ENCODE measurements at places on chromosomes 16 and 17.

DNA sequence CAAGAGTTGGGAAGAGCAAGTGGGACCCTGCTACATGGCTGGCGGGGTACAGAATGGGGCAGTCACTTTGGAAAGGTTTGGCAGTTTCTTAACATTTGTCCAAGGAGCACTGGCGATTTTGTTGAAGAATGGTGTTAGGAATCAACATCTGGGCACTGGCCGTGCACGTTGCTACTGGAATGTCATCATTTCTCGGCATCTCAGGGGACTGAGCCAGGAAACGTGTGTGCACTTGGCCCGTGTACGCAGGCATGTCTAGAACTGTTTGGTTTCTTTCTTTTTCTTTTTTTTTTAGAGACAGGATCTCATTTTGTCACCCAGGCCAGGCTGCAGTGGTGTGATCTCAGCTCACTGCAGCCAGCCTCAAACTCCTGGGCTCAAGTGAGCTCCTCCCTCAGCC, 17.3 kb upstream of the FOXK2 start:
- DNase-seq, result no peak

DNA sequence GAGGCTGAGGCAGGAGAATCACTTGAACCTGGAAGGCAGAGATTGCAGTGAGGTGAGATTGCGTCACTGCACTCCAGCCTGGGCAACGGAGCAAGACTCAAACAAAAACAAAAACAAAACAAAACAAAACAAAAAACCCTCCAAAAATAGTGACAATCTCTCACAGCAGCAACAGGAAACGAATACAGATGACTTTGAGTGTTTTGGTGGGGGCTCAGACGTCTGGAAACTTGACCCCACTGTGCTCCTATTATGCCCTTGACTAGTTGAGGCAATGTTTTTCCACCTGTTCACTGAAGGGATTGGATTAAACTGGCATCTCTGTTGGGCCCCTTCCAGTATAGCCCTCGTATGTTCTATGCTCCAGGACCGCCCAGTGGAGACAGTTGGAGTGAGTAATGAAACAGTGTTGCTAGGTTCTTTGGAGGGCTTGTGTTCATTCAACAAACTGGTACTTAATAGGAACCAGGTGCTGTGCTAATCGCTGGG, 167.0 kb downstream of the UTP18 start:
- no peak for DNase-seq

DNA sequence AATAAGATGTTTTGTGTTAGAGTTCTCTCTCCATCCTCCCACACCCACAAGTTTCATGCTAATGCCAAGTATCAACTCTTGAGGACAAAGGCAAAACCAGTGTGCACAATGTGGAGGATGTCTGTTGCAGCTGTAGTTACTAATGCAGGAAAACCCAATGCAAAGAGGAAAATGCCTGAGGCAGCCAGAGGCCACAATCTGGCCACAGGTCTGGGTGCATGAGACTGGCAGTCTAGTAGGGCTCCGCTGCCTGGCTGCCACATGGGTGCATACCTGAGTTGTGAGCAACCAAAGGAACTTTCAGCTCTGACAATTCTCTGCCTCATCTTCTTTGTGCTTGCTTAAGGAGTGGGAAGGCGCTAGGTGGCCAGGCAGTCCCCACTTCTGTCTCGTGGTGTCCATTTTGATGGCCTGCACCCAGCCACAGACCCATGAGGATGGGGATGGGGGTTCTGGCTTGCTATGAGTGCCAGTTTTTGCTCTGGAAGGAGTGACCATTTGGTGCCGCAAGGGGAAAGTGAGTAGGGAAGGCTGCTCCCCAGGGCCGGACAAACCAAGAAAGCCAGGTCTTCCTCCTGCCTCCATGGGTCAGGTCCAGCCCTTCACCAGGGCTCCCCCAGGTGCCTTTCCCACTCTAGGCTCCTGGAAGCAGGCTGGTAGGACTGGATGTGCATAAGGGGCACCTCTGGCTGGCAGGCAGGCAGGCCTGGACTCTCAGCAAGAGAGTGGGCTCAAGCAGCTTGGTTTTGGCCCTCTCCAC, 4.2 kb upstream of the GFOD2 start:
- DNase-seq, result peak; percentile 69

DNA sequence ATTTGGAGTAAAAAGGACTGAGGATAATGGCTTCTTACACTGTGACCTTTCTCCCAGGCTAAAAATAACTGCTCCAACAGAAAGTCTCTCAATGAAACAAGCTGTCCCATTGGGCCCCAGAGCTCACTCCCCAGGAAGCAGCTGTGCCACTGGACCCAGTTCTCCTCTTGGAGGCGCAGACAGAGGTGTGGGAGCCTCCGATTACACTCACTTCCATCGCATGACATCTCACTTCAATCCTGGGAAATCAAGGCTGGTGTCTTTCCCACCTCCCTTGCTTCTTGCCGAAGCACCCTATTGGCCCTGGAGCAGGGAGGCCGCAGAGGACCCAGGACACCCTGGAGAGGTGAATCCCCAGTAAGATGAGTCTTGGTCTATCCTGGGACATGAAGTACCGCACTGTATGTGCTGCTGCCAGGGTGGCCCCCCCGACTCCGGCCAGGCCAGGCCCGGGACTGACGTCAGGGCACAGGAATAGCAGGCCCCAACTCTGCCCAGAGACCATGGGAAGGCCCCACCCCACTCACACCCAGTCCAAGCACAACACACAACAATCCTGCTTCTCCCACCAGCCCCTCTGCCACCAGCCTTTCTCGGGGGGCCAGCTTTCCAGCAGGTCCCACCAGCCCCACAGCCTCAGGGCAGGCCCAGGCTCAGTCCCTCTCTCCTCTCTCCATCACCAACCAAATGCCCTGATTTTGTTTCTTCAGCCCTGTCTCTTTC, 29.5 kb downstream of the SRL start:
- no peak for DNase-seq

DNA sequence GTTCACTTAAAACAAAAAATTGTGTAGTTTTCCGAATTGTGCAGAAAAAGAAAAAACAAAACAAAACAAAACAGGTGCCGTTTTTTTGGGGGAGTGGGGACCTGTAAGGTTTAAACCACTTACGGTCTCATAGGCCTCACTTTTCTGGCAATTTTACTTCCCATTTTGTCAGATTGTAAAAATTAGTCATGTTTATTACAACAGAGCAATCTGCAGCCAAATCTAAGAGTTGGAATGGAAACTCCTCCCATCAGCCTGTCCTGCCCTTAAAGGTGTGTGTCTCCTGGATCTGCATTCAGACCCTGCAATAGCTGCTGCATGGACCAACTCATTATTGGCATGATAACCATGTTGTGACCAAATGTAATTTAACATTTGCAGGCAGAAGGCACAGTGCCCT, 8.2 kb upstream of the SALL1 start:
- DNase-seq, result no peak

DNA sequence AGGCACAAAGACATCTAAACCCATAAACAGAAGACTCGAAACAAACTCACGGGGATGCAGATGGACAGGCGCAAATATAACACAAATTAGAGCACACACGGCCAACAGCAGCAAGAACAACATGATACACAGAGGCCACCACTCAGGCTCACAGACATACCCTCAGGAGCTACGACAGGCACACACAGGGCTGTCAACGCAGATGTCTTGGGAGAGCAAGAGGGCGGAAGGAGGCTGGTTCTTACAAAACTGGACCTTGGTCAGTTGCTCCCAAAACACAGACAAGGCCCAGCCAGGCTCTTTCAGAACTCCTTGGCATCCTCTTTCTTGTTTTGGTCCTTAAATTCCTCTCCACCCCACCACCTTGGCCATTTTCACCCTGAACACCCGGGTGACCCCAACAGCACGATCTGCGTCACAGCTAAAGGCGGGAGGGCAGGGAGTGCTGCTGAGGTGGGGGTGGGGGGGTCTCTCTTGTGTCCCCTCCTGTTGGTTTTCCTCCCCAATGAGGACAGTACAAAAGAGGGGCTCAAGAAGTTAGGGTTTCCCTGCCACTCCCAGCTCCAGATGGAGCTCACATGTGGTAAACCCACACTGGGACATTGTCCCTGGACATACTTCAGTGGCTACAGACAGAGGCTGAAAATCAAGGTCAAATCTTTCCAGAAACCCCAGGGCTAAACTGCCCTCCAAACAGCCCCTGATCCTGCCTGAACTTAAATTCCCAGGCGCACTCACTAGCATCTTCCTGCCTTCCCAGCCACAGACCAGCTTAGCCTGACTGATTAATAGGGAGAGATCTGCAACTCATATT, 221.3 kb downstream of the C16orf78 start:
- no peak for DNase-seq

DNA sequence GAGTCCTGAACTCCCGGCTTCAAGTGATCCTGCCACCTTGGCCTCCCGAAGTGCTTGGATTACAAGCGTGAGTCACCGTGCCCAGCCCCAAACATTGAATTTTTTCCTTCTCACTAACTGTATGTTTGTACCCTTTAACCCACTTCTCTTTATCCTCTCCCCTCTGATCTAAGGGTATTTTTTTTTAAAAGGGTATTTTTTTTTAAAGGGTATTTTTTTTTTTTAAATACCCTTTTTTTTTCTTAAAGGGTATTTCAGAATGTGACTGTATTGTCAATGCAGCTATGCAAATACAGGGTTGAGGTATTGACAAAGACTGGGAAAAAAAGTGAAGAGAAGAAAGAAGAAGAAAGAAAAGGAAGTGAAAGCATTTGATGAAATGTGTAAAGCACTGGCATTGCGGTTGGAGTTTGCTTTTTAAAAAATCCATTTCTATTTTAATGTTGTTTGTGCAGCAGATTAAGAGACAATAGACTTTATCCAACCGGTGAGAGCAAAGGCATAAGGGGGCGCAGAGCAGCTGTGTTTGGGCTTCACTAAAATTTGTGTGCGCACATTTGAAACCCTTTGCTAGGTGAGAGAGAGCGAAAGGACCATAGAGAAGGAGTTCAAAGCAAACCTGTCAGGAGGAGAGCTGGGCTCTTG, 42.4 kb downstream of the SYT17 start:
- peak; percentile 4 for DNase-seq

GRCh38 chr16:15639061-15639568, 3.8 kb downstream of the MARF1 start:
- DNase-seq, result no peak

GRCh38 chr16:1990351-1991134, 773 bp downstream of the SYNGR3 start:
- no peak for DNase-seq

GRCh38 chr16:30534368-30535105, at the start of gene ZNF747:
Gene ZNF747, minus strand, starts transcription at chr16:30534858. Its CDS starts 179 bp downstream, at chr16:30534679.
- peak; percentile 83 for DNase-seq

DNA sequence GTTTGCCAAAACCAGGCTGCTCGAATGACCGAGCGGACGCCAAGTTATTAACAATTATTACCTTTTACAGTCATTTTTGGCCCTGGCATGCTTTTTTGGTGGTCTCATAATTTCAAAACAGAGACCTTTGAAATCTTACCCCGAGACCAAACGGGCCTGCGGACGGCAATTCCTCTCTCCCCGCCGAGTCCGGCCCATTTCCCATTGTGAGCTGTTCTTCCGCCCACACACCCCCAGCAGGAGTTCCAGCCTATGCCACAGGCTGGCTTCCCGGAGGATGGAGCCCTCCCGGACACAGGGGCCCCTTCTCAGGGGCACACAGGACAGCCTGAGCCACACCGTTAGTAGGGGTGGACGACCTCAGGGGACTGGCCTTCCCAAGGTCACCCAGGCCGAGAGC, 130.7 kb downstream of the C16orf95 start:
- DNase-seq, result no peak

DNA sequence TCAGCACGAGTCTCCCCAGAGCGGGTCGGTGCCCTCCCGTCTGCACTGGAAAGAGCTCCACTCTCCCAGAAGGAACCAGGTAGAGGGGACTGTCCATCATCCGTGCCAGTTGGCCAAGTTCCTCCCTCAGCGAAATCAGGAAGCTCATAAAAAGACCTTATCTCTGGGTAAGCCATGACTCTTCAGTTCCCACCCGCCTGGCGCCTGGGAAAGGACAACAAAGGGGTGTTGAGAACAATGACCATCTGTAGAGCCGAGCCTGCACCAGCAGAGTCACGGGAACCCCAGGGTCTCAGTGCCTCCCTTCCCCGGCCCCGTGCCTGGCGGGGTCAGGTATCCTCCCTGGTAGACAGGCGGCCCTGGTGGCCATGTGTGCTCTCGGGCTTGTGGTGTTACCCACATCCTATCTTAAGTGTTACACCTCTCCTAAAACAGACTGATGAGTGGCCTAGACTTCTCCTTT, 190.7 kb downstream of the AXIN2 start:
- DNase-seq, result no peak

- DNase-seq, result peak; percentile 39
Measured at GRCh38 chr17:57985675-57985974, 2.4 kb downstream of the VEZF1 start.

DNA sequence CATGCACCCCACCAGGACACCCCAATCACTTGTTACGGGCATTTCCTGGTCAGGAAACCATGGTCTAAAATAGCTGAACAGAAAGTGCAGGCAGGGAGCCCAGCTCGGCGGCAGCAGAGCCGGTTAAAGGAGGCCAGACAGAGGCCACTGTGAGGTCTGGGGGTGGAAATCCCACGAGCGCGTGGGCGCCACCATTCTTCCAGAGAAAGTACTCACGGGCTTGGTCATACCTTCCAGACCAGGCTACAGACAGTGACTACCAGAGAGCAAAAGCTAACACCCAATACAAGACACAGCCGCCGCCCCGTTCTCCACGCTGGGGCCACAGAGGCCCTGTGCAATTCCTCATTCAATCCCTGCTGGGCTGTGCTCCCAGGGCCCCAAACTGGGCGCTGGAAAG, 11.9 kb downstream of the CEP131 start:
- DNase-seq, result peak; percentile 22

GRCh38 chr16:79672524-79672923, 72.0 kb upstream of the MAF start:
- no peak for DNase-seq

DNA sequence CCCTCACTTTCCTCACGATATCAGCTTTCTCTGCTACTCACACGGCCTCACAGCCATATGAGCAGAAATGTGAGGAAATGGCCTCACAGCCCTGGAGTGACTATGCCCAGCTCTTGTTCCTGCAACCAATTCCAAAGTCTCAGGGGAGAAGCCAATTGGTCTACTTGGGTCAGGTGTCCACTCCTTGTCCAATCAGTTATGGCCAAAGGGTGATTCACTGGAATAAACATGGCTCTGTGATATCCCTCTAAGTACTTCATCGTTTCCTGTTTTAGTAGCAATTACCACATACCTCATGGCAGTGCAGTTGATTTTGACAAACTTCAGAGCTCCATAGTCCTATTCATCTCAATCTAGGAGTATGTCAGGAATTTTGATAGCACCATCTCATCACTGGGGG, 195.4 kb downstream of the KATNIP start:
- DNase-seq, result peak; percentile 14

GRCh38 chr16:86988920-86989696, 328.1 kb downstream of the C16orf95 start:
- DNase-seq, result no peak

DNA sequence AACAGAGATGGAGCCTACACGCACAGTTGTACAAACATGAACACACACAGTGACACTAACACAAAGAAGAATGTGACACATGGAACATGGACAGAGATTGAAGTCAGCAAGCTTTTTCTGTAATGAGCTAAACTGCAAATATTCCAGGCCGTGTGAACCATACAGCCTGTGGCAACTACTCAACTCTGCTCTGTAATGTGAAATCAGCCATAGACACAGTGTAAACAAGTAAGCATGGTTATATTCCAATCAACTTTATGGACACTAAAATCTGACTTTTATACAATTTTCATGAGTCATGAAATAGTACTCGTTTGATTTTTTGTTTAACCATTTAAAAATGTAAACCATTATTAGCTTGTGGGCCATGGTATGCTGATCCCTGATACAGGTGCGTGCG, 120.2 kb downstream of the SMG6 start:
- no peak for DNase-seq
